Activated CD8-positive, alpha-beta T cell treated with anti-CD3 and anti-CD28 coated beads, Interleukin-2, amount 10 ng/mL, durations not matched to agents 7 days and 5 days (primary cell): ENCODE measurements at places on chromosomes 2 and 18. TPM values are rescaled to one million over a fixed set of nuclear protein-coding genes. Genes with fewer than 3 reads are reported as not detected.

DNA sequence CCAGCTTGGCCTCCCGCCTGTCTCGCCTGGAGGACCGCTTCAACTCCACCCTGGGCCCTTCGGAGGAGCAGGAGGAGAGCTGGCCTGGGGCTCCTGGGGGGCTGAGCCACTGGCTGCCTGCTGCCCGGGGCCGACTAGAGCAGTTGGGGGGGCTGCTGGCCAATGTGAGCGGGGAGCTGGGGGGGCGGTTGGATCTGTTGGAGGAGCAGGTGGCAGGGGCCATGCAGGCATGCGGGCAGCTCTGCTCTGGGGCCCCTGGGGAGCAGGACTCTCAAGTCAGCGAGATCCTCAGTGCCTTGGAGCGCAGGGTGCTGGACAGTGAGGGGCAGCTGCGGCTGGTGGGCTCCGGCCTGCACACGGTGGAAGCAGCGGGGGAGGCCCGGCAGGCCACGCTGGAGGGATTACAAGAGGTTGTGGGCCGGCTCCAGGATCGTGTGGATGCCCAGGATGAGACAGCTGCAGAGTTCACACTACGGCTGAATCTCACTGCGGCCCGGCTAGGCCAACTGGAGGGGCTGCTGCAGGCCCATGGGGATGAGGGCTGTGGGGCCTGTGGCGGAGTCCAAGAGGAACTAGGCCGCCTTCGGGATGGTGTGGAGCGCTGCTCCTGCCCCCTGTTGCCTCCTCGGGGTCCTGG lies 3.7 kb upstream of the KHK start:
- no peak for DNase-seq

GRCh38 chr18:79591032-79591308 lies 88.6 kb upstream of the CTDP1 start:
- no peak for DNase-seq

DNA sequence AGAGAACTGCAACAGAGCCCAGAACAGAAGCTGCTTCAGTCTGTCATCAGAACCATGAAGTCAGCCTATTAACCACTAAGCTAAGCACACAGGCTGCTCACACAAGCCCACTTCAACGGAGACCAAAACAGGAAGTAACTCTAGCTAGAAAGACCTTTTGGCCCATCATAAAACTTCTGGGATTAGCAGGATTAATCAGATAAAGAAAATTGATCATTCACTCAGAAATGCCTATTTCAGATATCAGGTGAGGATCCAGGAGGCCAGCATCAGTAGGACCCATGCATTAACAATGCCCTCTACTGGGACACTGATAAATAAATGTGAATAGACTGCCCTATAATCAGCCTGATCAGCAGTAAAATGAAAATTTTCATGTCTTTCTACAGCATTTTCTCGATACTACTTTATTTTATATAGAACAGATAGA lies 101.4 kb downstream of the WDPCP start:
- no peak for DNase-seq

PLEK gene
- total RNA-seq = 4.7 TPM

DNA sequence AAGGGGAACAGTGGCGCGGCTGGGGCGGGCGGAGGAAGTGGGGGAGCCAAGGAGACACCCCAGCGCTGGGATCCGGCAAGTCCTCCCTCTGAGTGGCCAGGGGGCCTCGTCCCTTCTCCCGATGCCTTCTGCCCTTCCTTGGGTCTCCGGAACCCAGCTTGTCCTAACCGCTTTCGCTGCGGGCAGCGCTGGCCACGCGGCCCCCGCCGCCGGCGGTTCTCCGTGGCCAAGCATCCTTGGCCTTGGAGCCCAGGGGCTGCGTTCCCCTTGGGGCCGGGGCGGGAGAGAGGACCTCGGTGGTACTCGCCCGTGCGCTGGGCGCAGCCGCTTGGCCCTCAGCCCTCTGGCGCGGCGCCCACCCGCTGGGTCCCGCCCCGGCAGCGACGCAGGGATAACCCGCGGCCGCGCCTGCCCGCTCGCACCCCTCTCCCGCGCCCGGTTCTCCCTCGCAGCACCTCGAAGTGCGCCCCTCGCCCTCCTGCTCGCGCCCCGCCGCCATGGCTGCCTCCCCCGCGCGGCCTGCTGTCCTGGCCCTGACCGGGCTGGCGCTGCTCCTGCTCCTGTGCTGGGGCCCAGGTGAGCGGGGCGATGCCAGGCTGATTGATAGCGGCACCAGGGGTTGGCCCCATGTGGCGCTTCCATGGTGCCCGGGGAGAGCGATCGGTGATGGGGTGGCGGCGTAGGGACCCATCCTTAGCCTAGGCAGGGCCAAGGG lies 128.7 kb downstream of the UXS1 start:
- DNase-seq = no peak

DNA sequence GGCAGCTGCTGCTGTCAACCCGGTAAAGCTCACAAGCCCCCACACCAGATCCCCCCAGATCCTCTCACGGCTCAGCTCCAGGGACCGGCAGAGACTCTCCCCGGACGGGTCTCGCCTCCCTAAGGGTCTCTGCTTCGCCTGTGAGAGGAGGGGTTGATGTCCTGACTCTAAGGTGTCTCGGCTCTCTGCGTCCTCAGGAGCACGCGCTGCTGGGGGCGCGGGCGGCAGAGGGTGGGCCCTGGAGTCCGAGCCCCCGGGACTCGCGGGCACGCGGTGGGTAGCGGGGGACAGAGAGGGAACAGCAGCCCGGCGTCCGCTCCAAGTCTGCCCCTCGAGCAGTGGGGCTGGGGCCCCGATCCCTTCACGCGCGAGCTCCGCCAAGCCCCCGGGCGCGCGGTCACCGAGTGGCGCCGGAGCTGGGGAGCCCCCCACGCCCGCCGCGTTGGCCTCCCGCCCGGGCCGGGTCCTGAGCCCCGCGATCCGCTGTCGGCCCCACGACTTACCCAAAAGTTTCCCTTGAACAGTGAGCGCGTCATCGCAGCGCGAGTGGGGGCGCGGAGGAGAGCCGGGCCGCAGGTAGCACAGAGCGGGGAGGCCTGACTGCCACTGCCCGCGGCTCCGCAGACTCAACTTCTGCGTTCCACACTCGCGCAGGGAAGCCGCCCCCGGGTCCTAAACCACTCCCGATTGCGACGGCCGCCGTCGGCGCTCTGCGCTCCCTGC lies at the start of gene PSTPIP2:
Gene PSTPIP2, minus strand, starts transcription at position 608 of the 723 bp plus-strand sequence. Its CDS starts 72 bp downstream, at position 536.
- peak; percentile 74 for DNase-seq

DNA sequence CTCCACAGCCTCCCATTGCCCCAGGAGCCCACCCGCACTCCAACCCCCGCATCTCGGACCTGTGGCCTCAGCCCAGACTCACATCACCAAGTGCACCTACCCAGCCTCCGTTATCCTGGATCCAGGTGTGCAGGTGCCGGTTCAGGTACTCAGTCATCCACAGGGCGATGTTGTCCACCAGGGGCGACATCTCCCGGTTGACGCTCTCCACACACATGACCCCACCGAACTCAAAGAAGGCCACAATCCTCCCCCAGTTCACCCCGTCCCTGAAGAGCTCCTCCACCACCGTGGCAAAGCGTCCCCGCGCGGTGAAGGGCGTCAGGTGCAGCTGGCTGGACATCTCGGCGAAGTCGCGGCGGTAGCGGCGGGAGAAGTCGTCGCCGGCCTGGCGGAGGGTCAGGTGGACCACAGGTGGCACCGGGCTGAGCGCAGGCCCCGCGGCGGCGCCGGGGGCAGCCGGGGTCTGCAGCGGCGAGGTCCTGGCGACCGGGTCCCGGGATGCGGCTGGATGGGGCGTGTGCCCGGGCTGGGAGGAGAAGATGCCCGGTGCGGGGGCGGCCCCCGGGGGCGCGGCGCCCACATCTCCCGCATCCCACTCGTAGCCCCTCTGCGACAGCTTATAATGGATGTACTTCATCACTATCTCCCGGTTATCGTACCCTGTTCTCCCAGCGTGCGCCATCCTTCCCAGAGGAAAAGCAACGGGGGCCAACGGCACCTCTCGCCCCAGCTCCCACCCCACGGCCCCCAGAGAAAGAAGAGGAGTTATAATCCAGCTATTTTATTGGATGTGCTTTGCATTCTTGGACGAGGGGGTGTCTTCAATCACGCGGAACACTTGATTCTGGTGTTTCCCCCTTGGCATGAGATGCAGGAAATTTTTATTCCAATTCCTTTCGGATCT lies 1.3 kb downstream of the BCL2 start:
- DNase-seq = peak; percentile 91

DNA sequence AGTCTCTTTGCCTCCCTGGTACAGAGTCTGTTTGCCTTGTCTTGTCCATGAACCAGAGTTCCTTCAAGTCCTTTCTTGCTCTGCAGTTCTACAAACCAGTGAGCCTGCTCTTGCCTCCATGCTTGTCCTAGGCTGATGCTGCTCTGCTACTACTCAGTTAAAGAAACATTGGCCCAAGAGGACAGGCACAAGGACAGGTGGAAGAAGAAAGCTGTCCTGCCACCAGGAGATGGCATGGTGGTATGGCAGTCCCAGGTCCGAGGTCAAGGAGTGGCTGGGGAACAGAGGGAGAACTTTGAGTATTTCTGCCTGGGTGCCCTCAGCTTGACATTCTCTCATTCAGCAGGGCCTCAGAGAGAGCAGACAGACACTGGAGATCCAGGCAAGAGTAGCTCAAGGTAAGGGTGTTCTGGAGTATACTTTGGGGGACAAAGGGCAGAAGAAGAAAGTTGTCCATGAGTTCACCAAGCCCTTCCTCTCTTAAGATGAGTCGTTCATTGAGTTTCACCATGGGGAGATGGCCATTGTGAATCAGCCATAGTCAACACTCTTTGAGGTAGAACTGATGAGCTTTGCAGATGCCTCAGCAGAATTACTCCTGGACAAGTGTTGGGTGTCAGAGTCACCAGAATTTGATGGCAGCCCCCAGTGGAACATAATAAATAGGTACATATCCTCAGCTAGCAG lies 20.4 kb downstream of the TTC32 start:
- no peak for DNase-seq

DNA sequence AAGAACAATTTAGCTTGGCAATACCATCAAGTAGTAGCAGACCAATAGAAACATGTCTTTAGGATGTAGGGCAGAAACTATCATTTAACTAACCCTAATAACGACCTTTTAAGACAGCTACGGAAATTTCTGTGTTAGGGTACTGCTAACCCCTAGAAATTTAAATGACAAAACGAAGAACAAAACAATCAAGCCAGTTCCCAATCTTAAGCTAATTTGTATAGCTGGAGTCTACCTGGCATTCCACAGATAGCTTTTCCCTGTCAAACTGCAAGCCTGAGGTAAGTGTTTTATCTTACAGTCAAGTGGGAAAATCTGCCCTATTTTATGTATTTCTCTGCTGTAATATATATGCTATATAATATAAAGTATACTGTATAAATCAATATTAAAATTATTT lies 37.6 kb upstream of the CDKL4 start:
- no peak for DNase-seq

UGT1A10 gene
- not detected for total RNA-seq

DNA sequence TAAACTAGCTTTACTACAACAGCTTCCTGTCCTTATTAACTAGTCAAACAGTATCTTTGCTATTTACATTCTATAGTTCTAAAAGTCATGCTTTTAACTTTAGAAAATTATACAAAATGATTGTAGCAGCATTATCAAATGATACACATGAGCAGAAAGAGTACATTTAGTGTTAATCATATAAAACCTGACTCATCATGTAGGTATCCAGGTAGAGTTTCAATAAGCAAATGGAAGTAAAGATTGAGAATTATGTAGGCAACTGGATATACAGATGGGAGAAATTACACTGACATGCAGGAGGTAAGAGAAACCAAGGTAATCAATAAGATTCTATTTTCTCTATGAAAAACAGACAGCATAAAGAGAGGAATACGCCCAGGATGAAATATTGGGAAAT lies 33.8 kb downstream of the TRIP12 start:
- no peak for DNase-seq

DNA sequence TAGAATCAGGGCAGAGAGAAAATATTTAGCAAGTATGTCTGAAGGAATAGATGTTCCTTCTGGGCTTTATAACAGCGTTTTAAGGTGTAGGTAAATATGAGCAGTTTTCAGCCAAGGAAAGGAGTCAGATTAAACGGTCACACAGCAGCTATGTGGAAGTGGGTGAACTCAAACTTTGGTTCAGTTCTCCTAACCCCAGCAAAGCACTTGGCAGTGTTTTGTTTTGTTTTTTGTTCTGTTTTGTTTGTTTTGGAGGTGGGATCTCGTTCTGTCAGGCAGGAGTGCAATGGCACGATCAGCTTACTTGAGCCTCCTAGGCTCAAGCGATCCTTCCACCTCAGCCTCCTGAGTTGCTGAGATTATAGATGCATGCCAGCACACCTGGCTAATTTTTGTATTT lies 24.6 kb downstream of the TANC1 start:
- DNase-seq = no peak

DNA sequence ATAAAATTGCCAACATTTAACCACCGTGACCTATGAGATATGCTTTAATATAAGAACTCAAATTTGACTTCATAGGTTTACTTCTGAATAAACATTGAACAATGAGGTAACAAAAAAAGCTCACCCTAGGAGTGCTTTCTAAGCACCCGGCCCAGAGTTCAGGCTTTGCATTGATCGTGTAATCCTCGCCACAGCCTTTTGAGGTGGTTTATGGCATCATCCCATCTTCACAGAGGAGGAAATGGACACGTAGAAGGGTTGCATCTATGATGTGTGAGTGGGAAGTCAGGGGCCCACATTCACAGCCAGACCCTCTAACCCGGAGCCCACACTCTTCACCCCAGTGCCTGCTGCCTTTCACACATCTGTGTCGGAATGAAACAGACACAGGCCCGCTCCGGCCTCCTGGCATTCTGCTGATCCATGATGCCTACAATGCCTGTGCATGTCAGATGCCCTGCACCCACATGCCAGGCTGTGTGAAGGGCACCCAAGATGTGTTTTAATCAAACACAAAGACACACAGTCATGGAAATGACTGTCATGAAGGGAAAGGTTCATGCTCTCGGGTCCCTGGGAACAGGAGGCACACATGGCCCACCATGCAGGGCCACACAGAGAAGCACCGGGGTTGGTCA lies 48.6 kb upstream of the RPL31 start:
- DNase-seq = peak; percentile 58

TEX44 gene
- total RNA-seq = not detected

DNA sequence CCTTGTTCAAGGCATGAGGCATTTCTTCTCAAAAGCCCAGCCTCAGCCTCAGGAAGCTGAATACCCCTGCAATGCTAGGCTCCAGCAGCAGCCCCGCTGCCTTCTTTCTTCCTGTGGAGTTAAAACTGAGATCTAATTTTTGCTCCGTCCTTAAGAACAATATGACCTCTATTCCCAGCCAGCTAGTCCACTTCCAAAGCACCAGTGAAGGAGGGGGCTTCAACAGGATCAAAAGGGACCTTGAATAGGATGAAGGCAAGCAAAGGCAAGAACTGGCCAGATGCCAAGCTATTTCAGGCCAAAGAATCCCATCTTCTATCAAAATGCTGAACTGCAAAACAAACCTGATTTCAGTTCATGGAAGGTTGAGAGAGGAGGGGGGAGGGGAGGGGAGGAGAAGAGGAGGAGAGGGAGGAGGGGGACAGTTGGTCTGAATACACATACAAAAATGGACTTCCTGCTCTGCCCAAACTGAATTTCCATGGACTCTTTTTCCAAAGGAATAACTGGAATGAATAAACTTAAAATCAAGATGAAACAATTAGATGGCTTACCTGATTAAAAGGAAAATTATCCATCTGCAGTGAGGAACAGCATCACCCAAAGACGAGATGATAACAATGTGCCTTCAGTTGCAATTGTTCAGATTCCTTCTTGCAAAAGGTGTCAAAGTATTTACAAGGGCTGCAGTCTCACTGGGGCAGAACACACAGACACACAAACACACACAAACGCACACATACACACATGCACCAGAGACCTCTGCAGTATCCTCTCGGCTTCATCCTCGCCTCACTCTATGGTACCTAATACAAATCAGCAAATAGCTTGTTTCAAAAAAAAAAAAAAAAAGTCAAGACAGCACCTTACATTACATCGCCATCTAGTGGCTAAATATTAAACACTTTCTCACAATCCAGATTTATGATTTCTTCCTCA lies at the start of gene SCN1A:
Gene SCN1A, minus strand, starts transcription at position 804 of the 939 bp plus-strand sequence. CDS start 54,399 bp downstream, outside the sequence.
- no peak for DNase-seq
